ENCODE measurements at places on chromosomes 3 and 15.

DNA sequence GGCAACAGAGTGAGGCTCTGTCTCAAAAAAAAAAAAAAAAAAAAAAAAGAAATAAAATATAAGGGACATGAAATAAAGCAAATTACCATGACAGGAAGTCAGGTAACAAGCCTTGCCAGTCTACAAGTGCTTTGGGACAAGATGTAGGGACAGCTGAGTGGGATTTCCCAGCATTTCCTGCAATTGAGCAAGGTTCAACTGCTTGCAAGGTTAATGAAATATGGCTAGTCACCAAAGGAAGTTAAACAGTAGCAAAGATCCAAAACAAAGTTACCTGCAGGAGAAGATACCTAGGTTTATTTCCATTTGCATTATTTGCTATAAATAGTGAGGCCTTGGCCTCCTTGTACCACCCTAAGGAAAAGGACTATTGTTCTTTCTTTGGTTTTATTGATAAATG is 22.3 kb upstream of the CNOT10 start:
- no peak for DNase-seq

DNA sequence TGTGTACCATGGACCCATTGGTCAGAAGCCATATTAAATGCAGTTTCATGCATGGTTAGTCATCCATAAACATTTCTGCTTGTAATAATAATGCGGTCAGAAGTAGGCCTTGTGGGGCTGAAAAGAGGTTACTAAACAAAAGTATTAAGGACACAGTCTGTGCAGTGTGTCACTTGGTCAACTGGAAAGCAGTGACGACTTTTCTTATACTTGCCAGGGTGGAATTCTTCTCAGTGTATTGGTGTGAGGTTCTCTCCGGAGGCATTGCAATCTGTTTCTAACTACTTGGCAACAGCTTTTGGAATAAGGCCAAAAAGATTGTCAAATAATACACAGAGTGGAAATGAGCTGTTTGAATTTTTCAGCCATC is 46.8 kb downstream of the CHL1 start:
- no peak for DNase-seq

DNA sequence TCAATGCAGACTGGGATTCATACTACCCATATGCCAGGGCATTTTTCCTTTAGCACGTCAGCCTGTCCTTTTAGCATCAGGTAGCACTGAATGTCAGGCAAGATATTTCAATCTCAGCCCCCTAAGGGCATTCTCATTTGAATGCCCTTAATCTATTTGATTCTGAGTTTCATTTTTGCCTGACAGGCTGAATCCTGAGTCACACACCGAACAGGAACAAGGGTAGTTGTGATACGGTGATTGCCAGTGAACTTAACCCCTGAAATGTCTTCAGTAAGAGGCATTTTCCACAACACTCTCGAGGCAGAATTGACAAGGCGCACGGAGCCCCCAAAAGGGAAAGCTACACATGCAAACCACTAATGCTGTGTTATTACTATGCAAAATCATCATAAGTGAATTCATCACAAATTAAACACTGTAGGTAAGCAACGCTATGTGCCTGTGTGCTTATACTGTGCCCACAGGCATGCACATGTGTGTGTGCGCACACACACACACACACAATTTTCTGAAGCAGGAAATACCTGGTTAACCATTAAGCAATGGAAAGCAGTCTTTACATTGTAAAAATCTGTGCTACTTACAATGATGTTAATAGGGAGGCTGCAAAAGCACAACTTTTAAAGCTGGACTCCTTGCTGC is 130.4 kb downstream of the ZNF385D start:
- no peak for DNase-seq

DNA sequence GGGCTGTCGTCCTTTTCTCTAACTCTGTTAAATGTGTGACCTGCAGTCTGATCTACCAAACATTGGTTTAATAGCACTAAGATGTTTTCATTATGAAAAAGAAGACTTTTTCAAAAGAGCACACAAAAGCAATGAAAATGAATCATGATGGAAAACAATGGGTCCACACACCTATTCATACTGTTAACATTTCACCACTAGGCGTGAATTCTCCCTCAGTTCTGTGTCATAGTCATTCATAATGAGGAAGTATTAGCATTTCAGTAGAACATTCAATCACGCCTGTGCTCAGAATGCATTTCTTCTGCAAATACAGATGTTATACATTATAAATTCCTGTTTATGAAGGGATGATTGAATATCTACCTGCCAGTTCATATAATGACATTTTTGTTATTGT is 35.9 kb downstream of the EIF4E3 start:
- no peak for DNase-seq

- DNase-seq, result no peak
Observed at GRCh38 chr3:162365066-162365719, 868.6 kb downstream of the OTOL1 start.

DNA sequence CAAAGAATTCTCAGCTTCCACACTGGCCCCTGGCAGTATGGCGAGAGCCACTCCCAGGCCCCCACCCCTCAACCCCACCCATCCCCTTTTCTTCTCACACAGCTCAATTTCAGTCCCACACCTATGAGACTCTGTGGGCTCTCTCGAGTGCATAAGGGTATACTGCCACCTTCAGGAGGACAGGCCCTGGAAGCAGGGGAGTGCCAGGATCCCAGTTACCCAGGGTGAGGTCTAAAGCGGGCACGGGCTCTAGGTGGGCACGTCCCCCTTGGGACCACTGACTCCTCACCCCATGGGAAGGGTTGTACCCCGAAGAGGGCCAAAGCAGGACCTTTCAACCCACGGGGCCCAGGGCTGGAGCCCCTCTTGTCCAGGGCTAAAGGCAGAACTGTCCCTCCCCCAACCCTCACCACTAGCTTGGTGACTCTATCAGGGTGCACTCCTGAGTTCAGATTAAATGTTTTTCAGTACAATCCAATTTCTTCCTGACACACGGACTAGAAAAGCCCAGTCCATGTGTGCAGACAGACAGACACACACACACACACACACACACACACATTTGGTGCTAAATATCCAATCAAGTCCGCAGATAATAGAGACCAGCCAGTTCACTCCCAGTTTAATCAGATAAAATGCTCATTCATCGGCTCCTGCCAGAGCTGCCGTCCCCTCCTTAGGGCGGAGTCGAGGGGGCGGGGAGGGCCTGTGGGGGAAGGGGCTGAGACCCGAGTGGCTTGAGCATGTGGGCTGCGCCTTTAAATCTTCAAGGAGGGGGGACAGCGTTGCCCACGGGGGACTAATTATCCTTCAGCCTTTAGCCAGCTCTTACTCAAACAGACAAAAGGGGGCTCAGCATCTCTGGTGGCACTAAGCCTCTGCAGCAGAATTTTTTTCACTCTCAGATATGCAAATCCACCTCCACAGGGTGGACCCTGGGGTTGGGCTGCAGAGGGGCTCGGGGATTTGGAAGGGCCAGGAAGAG is 59.3 kb downstream of the CYP11A1 start:
- peak; percentile 77 for DNase-seq

DNA sequence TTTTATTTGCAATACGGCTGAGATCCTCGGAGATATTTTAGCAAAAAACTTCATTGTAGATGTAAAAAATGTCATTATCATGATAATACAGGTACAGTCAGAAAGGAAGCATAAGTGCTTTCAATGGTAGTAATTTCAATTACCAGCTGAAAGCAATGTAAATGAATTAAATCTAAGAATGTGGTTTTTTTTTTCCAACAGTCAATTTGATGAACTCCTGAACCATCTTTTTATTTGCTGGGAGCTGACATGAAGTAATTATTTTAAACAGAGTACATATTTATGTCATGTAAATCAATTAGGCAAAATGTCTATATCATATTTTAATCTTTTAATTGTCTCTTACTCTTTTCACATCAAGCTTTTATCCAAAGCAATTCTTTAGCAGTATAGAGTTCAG is 70.6 kb downstream of the MORC1 start:
- DNase-seq, result no peak

DNA sequence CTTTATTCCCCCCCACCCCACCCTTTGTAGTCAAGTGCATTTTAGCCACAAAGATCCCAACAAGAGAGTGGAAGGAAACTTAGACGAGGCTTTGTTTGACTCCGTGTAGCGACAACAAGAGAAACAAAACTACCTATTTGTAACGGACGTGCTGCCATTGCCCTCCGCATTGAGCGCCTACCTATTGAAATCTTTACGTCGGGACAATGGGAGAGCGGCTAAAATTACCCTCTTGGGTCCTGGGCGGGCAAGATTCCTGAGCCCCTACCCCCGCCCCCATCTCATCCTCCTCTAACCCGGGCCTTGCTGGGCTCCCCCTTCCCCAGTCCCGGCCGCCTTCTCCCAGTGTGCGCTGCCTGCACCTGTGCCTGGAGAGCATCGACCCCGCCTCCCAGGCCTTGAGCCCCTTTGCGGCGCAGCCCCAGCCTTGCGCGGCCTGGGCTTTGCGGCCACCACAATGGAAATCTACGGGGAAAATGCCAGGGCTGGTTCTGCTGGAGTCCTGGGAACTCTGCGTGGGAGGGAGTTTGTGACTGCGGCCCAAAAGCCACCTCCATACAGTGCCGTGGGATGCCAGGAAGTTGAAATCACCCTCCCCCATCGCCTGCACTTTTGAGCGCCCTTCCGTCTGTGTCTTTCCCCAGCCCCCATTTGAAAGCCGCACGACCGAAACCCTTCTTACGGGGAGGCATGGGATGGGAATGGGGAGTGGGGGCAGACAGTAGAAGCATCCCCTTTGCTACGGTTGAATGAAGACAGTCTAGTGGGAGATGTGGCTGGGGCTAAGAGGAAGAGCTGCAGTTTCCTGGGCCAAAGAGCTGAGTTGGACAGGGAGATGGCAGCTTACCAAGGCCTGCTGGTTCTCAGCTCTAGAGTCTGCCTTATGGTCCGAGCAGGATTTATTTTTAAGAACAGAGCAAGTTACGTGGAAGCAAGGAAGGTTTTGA is 1.1 kb upstream of the SOX2 start:
- DNase-seq, result peak; percentile 53

DNA sequence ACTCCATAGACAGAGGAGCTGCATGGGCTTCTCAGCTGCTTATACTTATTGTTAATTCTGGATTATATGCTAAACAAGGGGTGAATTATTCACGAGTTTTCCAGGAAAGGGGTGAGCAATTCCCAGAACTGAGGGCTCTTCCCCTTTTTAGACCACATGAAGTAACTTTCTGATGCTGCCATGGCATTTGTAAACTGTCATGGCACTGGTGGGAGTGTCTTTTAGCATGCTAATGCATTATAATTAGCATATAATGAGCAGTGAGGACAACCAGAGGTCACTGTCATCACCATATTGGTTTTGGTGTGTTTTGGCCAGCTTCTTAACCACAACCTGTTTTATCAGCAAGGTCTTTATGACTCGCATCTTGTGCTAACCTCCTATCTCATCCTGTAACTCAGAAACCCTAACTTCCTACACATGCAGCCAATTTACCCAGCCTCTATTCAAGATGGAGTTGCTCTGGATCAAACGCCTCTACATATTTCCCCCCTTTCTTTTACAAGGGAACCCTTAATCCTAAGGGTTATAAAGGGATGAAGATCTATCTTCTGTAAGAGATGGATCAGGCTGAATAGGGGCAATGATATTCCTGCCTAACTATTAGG is 12.1 kb upstream of the DMXL2 start:
- no peak for DNase-seq

GRCh38 chr3:88013592-88013991 is 45.2 kb downstream of the CGGBP1 start:
- no peak for DNase-seq

DNA sequence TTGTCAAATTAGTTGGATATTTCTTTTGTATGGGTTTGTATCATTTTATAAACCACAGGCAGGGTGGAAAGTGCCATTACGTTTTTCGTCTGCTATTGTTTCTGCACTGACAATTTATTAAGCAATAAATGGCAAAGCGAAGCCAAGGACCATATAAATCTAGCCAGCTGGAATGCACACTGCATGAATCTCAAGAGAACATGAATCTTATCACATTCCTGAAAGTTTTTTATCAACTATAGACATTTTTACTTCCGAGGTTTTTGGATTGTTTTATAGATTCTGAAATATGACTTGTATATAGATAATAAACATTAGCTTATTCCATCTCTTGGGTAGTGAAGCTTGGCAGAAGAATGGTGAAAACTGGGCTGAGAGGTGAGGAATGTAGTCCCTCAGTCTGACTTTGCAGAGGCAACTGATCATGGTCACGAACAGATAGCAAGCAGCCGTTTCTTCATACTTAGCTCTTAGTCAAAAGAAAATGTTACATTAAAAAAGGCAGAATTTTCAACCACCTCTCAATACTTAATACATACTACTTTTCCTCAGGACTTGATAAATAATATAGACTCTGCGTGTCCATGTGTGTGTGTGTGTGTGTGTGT is 102.7 kb downstream of the OSBPL10 start:
- no peak for DNase-seq

DNA sequence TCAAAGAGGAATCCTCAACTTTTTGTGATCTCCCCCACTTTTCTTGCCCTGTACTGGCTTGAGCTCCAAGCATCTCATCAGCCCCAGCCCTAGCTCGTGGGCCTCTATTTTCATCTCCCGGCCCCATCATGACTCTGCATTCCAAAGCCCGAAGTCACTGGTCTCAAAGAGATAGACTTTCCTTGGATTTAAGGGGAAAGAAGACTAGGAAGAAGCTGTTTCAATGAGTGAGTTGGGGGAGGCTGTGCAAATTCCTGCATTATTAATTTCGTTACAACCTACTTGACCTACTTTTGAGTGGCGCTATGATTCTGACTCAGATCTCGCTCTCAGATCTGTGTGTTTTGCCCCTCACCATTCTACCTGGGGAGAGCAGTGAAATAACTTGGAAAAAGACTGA is 266.6 kb upstream of the TBL1XR1 start:
- no peak for DNase-seq

DNA sequence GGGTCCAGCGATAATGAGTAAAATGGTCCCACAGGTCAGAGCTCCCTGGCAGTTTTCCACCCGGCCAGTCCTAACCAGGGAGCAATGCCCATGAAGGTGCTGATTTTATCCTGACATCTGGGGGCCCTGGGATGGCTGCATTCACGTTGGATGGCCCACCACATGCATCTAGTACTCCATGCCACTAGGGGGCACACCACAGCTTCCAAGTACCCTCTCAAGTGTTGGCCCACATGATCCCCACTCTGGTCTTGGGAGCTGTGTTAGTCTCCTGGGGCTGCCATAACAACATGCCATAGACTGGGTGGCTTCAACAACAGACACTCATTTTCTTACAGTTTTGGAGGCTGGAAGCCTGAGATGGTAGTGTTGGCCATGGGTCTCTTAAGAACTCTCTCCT is 225.5 kb downstream of the SLCO3A1 start:
- peak; percentile 46 for DNase-seq

DNA sequence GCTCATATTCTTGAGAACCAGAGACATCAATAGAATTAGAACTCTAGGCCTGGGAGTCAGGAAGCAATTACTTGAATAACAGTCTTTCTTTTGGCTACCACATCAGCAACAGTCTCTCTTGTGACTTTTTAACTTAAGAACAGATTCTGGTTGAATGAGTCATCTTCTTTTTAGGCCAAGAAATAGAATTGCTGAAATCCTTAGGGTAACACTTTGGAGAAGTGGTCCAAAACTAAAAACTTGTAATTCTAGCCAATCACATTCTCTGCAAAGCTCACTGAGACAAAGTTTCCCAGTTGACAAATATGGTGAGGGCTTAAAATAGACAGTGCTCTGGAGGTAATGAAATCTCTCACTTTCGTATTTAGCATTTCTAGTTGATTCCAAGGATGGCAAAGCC is 238.0 kb downstream of the SHOX2 start:
- DNase-seq, result no peak

All from iPS-NIHi11 (cell line).